Muscle of arm (tissue), 14 donors: ENCODE measurements at places on chromosomes 13 and 19.

DNA sequence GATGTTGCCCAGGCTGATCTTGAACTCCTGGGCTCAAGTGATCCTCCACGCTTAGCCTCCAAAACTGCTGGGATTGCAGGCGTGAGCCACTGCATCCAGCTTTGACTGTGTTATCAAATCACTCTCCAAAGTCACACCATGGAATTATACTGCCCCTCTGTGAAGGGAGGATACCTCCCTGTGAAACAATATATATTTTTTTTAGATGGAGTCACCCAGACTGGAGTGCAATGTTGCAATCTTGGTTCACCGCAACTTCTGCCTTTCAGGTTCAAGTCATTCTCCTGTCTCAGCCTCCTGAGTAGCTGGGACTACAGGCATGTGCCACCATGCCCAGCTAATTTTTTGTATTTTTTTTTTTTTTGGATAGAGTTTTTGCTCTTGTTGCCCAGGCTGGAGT is 7.7 kb downstream of the TYK2 start:
- no peak for DNase-seq

GRCh38 chr19:28492621-28493020 is 720.3 kb downstream of the UQCRFS1 start:
- no peak for DNase-seq

DNA sequence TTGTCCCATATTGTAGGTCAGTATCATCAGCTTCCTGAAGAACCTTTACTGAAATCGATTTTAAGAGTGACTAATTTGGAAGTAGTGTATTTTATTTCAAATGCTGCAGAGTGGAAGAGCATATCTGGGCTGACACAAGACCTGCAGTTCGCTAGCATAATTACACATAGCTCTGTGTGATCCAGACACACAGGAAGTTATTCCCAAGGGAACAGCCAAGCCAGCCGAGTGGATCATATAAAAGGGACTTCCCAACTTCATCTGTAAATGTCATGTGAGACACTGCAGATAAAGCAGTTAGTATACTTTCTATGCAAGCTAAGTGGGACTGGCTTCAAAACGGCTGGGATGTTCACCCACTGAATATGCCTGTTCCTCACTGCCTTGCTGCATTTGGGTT is 760.4 kb downstream of the SLITRK1 start:
- no peak for DNase-seq

- DNase-seq: no peak
Observed at GRCh38 chr13:70108356-70109105, at the start of gene KLHL1. Gene KLHL1, minus strand, starts transcription at chr13:70108452. Its CDS starts 753 bp downstream, at chr13:70107699.

DNA sequence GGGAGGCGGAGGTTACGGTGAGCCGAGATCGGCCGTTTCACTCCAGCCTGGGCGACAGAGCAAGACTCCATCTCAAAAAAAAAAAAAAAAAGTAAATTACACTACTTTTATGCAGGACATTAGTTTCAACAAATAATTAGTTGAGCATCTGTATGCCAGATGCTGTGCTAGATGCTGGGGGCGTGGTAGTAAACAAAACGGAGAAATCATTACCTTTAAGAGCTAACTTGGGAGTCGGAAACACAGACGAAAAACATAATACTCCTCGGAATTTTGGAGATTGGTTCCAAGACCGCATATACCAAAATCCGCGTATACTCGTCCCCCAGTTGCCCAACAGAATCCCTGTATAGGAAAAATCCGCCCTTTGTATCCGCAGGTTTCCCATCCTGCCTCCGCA is 1.3 kb upstream of the DUS3L start:
- DNase-seq: no peak

DNA sequence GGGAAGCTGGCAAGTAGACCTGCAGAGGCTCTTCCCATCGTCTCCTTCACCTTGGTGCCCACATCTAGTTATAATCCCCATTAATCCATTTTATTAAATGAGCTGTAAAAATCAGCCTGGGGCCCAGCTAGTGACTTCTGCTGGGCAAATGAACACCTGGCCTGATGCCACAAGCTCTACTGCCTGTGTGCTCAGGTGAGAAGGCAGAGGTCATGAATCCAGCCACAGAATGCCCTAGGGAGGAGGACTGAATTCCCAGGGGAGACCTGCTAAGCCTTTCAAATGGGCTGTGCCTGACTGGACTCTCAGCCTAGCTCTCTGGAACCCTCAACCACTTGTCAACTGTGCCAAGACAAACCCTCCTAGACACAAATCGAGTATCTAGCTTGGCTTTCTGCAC is 74.0 kb downstream of the PDS5B start:
- no peak for DNase-seq

DNA sequence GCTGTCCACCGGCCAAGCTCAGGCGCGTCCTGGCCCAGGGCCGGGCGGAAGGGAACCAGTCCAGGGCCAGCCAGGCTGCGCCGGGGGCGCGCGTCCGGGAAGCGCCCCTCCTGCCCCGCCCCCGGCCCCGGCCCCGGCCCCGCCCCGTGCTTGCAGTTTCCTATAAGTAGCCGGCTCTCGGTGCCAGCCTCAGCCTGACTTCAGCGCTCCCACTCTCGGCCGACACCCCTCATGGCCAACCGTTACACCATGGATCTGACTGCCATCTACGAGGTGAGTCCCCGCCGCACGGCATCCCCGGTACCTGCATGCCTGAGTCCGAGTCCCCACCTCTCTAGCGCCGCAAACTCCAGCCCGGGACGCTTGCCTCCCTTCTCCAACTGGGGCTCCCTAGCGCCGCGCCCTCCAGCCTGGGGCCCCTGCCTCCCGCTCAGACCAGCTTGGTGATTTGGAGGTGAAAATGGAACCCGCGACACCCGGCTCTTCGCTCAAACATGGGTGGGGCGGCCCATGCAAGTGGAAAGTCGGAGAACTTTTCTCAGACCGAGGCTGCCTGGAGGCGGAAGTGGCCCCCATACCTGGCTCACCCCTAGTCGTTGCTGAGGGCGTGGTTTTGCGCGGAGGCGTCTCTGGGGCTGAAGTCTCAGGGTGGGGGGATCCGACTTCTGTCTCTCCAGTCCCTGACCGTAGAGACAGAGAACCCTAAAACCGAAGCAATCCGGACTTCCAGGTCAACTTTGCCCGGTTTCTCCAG is at the start of gene ZFP36:
ZFP36 (plus strand) TSS at position 192 of the 754 bp plus-strand sequence; CDS start at position 250, 58 bp downstream.
- peak; percentile 88 for DNase-seq

DNA sequence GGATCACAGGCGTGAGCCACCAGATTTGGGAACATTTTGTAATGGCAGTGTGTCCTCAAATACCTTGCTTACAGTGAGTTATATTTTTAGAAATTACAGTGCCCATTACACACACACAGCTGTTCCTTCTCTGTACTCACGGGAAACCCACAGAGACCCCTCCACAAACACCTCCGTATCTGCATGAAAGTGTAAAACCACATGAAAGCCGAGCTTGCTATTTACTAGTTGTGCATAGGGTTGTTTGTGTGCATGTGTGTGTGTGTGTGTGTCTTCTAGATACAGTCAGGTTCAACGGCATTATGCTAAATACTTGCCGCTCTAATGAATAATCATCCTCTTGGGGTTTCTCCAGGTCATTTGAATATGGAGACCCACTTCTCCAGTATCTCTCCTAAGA is 22.3 kb upstream of the LILRA2 start:
- no peak for DNase-seq

DNA sequence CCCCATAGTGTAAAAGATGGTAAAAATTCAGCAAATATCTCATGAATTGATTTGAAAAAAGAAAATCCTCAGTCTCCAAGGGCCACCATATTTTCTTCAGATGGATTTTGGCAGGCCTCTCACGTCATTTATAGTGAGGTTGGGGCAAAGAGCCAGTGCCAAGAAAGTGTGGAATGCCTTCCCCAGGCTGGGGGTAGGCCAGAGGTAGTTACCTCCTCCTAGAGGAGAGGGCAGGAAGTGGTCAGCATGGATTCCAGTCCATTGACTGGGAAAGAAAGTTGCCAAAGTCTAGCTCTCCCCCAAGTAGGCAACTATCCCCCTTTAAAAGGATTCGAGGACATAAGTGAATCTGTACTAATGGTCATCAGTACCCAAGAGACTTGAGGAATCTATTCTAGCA is 68.4 kb upstream of the KCTD4 start:
- DNase-seq: no peak

DNA sequence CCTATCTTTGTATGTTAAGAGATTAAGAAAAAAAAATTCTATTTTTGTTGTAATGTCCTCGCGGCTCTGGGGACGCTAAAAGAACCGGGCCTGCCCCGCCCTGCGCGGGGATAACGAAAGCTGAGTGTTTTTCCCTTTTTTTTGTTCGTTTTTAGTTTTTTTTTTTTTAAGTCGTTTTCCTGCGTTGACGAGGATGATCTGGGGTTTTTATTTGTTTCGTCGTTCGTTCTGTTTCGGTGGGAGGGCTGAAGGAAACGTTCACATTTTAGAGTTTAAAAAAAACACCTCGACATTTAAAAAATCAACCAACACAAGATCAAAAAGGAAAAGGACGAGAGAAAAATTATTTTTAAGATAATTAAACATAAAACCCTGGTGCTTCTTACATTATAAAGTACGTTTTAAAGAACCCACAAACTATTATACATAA is 5.6 kb downstream of the LYL1 start:
- no peak for DNase-seq

GRCh38 chr13:51158365-51158764 is 47.3 kb upstream of the C13orf42 start:
- no peak for DNase-seq

- DNase-seq: no peak
Observed at GRCh38 chr19:37077501-37077933, 716 bp upstream of the ZNF420 start.

DNA sequence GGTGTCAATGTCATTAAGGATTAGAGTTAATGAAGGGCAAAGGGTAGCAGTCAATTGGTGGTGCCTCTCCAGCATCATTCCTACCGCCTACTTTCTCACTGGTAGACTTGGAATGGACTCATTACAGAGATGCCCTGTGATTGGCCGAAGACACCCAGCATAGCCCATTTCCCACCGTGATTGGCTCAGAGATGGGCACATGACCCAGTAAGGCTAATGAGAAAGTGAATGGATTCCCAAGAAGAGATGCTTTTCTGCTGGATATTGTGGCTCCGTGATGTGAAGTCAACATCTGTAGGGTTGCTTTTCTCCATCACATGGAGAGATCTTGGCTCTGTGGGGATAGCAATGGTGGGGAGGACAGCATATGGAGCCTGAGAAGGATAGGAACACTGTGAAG is 11.6 kb downstream of the VSIG10L start:
- no peak for DNase-seq

DNA sequence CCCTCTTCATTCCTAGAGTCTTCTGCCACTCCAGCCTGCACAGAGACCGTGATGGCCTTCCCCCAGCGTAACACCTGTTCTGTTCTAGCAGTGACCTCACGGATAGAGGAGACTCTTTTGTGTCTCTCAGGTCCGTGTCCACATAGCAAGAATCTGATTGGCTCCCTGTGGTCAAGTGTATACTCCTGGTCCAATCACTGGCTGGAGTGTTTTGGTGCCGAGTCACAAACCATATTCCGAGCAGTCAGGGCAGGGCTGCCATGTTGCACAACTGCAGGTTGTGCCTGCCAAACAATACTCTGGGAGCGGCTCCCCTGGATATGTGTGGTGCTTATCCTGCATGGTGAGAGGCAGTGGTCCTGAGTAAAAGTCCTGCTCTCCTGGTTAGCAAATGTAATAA is 402.4 kb downstream of the KCNRG start:
- DNase-seq: no peak

GRCh38 chr13:76512721-76513145 is 373.5 kb downstream of the KCTD12 start:
- DNase-seq: no peak

GRCh38 chr13:54287062-54287764 is 1258.6 kb downstream of the OLFM4 start:
- DNase-seq: no peak

DNA sequence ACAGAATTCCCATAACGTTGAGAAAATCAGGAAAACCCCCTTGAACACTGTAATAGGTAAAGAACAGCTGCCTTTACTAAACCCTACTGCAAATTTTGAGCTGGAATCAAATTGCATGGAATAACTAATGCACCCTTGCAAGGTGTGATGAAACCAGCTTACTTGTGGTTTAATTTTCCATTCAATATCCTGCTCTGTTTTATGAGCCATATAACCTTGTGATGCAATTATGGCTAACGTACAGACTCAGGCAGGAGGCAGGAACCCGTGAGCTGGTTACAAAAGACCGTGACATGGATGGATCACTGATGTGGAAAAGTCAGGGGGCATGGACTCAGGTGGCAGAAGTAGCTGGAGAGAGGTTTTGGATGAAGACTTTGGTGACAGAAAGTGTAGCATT is 438.6 kb downstream of the COG6 start:
- no peak for DNase-seq

DNA sequence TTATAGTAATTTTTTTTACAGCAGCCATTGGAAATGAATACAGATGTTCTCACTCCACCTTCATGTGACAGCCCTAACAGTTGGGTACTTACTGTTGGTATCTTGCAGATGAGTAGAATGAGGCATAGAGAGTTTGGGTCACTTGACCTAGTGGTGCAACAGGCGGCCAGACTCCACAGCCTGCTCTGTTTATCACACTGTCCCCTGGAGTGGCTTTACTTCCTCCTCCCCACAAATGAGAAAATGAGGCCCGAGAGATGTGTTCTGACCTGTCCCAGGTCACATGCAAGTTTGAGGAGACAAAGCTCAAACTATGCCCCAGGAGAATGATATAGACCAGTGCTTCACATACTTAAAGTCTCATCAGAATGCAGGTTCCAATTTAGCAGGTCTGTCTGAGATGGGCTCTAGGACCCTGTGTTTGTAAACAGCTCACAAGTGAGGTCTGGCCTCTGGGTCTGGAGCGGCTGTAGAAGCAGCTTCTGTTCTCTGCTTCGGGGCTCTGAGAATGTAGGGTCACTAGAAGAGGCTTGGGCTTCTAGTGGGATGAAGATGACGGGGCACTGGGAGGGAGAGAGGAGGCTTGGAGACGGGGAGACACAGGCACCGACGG is 37.4 kb upstream of the RCBTB2 start:
- DNase-seq: no peak

DNA sequence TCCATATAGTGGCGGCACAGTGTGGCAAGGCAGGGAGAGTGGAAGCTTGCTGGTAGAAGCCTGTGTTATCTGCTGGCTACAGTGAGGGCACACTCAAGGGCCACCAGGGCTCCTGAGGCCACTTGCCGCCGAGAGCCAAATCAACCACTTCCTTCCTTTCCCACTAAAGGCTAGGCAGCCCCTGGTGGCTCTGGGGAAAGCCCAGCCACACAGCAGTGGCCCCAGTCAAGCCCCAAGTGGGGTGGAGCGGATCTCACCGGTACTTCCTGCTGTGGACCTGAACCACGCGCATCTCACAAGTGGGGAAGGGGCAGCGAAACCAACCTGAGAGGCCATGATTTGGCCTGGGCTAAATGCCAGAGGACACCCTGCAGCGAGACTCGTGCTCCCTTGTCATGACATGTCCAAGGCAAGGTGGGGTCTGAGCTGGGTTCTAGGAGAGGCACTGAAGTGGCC is 21.9 kb upstream of the SLC35E1 start:
- DNase-seq: no peak

- no peak for DNase-seq
Observed at GRCh38 chr13:98187965-98188261, 10.8 kb upstream of the RNF113B start.

DNA sequence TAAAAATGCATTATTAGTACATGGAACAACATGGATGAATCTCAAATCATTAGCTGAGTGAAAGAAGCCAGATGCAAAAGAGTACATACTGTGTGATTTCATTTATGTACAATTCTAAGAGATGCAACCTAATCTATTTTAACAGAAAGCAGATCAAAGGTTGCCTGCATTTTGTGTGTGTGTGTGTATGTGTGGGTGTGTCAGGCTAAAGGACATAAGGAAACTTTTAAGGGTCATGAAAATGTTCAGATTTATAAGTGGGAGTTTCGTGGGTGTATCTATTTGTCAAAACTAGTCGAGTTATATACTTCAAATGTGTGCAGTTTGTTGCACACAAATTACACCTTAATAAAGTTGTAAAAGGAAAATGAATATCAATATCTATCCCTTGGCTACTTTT is 17.9 kb upstream of the NEK3 start:
- no peak for DNase-seq
